Non-pigmented ciliary epithelial cell (primary cell): ENCODE measurements at places on chromosomes 3 and 15.

GRCh38 chr3:184186902-184187207 lies 856 bp downstream of the ABCF3 start:
- DNase-seq, result no peak

GRCh38 chr3:100106531-100107141 lies 7.7 kb downstream of the FILIP1L start:
- DNase-seq, result no peak

DNA sequence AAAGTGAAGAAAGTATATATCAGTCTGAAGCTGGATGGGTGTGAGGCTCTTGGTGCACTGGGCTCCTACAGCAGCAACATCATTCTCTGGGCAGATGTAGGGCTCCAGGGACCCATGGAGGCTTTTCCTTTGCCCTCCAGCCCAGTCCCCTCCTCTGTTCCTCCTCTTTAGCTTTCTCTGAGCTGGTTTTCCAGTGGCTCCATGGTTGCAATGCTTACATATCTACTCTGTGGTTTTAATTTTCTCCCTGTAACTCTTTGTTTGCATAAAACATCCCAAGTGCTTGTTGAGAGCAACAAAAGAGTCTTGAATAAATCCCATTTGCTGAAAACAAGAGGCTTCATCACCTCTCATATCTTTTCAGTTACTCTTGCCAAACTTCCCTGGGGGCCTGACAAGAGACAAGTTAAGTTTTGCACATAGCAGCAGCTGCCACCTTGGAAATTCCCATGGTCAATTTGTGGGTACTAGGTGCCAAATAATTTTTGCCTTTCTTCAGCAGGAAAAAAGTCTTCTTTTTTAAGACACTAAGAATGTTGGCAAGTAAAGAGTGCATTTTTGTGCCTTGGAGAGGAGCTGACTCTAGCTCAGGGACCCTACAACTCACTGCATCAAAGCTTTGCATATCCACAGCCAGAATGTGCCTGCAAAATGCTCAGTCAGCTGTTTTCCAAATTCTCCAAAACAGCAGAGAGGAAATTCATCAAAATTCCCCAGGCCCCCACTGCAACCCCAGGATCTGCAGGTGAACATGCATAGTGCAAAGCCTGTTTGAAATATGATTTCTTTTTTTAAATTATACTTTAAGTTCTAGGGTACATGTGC lies 41.9 kb downstream of the COLQ start:
- no peak for DNase-seq

DNA sequence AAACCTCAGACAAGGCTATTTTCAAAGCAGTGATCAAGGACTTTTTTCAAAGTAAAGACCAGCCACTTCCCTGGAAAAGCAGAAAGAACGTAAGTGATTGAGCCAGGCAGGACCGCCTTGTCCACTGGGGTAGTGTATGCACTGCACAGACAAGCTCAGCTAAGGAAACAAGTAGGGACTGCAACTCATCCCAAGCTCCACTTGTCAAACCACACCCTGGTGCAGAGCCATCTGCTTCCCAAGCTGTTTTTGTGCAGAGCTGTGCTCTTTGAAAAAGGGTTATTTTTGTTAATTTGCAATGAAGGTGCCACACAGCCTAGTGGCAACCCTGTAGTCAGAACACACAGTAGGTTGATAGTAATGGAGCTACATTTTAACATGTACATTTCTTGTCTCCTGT lies 193.3 kb downstream of the ADAMTS9 start:
- DNase-seq, result no peak

DNA sequence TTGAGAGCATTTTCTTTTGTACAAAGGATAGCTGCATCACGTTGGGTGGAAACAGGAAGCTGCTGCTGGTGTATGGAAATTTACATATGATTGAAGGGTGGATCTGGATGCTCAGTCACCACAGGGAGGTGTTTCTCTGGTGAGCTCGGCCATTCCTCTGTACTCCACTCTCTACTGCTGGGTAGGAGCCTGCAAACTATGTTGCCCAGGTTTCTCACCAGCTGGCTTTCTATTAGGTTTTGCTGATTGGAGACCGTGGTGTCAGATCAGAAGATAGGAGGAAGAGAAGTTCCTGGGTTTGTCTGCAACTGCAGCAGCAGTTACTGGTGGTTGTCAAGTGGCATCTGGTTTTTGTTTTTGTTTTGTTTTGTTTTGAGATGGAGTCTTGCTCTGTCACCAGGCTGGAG lies 61.7 kb downstream of the TAMM41 start:
- no peak for DNase-seq

DNA sequence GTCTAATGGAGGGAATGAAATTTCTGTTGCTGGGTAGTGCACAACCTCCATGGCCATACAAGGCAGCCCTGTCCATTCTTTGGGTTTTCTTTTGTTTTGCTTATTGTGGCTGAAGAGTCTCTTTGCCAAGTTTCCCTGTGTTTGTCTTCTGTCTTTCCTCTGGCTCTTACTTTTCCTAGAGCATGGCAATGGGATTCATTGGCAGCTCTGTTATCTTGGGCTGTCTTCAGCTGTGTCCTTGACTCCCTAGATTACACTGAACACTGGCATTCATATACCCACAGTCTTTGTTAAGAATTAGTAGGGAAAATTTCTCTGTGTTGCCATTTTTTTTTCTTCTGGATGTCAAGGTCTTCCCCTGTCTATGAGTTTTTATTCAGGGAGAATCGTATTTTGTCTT lies 16.1 kb upstream of the DCBLD2 start:
- DNase-seq, result no peak

DNA sequence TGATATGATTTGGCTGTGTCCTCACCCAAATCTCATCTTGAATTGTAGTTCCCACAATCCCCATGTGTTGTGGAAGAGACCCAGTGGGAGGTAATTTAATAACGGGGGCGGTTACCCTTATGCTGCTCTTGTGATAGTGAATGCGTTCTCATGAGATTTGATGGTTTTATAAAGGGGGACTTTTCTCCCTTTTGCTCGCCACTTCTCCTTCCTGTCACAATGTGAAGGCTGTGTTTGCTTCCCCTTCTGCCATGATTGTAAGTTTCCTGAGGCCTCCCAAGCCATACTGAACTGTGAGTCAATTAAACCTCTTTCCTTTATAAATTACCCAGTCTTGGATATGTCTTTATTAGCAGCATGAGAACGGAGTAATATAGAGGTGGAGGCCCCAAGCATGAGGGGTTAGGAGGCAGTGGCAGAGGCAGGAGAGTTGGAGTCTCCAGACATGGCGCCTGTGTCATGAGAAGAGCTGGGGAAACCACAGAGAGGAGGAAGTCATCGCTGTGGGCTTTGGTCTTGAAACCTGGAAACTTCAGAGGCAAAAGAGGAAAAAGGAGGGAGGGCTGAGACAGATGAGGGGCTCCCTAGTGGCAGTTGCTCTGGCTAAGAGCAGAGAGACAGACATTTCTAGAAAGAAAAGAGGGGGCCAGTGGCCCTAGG lies 107.8 kb upstream of the VEPH1 start:
- no peak for DNase-seq

DNA sequence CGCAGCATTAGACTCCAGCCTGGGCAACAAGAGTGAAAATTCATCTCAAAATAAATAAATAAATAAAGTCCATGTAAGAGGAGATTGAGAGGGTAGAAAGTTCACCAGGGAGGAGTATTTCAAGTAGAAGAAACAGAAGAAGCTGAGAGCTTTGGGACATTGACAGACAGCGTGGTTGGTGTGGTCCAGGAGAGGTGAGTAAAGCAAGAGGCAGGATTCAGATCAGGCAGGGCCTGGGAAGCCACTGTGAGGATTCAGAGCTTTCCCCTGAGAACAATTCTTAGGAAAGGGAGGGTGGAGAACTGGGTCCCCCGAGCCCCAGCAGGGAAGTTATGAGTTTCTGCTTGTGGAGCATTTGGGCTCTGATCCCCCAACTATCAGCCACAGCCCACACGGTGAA lies 54.2 kb upstream of the AMOTL2 start:
- no peak for DNase-seq

DNA sequence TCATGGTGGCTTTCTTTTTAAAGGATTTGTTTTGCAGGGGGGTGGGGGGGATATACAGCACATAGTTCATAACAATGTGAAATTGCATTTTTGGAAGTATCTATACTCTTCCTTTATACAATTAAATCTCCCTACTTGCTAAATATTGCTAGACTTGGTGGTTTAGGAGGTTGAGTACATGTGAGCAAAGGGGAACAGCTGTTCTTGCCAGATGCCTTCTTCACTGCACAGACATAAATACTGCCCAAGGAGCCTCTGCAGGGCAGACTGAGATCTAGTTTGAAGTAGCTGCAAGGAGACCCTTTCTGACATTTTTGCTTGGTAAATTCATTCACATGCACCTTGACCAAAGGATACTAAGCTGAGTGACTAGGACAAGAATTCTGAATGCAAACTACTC lies 228.6 kb upstream of the IL12A start:
- DNase-seq, result no peak

- DNase-seq, result no peak
Observed at GRCh38 chr3:46615050-46615775, 2.9 kb downstream of the FAM240A start.

DNA sequence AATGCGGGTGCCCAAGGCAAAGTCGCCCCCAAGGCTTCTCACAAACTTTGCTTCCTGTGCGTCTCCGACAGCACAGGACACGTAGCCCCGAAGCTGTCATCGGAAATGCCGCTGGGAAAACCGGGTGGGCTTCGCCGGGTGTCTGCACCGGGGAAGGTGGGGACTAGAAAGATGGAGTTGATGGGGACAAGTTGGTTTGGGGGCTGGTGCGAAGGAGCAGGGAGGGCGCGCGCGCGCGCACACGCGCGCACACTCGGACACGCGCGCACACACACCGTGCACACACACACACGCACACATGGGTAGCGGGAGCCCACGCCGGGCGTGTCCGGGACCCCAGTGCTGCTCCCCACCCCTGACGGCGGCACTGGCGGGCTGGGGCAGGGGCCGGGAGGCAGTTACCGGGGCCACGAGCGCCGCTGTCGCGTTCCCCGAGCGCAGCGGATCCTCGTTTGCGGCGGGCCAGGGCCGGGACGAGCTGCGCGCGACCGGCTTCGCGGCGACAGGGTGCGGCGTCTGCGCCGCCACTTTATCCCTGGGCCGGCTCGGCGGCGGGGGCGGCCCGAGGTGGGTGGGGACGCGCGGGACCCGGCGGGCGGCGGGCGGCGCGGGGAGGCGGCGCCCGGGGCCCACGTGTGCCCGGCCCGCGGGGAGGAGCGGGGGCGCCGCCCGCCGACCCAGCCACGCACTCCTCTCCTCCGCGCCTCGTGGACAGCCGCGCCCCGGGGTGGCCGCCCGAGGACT lies 539 bp upstream of the MGLL start:
- no peak for DNase-seq

DNA sequence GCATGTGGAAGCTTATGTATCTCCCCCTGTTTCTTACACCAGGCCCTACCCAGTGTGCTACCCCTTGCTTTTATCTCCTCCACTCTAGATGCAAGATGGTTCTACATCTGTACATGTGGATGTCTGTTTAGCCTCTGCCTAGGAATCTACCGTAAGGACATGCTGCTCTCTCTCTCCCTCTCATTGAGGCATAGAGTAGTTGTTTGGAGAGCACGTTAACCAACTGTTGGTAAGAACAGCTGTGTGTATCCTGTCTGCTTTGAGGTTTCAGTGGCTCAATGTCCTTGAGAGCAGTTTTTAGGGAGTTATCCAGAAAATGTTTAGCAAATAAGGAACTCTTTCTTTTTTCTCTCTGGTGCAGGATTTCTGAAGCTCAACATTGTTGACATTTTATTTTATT lies 152.8 kb downstream of the DNAJB8 start:
- no peak for DNase-seq

DNA sequence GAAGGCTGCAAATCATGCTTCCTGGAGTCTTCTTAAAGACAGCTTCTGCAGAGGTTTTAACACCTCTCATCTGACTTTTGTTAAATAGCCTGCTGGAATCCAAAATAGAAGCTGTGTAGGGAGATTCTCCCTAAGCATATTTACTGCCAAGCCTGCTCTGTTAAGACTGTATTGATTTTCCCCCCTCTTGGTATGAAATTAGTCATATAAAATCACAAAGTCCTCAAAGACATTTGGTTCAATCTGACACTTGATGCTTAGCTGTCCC lies 94.6 kb downstream of the ITPR1 start:
- no peak for DNase-seq

GRCh38 chr3:119323723-119324085 lies 29.5 kb downstream of the ARHGAP31 start:
- DNase-seq, result no peak

- DNase-seq, result no peak
Observed at GRCh38 chr3:59388555-59389270, 338.9 kb upstream of the CFAP20DC start.

- DNase-seq, result no peak
Observed at GRCh38 chr3:151379083-151379734, 5.3 kb downstream of the P2RY12 start.

DNA sequence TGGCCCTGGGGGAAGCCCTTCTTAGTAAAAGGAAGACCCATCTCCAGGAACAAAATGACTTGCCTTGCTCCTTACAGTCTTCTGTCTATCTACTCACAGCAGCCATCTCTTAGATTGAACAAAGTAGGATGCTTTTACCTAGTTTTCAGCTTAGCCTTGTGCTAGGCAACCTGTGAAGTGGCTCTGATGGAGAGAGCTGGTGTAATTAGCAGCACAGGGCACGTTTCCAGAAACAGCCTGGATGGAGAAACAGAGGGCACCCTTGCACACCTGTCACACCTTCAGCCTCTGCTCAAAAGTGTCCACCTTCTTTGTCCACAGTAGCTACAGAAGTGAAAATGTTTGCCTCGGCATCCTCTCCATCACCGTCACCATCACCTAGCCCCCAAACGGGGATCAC lies 292.9 kb downstream of the RORA start:
- DNase-seq, result no peak

DNA sequence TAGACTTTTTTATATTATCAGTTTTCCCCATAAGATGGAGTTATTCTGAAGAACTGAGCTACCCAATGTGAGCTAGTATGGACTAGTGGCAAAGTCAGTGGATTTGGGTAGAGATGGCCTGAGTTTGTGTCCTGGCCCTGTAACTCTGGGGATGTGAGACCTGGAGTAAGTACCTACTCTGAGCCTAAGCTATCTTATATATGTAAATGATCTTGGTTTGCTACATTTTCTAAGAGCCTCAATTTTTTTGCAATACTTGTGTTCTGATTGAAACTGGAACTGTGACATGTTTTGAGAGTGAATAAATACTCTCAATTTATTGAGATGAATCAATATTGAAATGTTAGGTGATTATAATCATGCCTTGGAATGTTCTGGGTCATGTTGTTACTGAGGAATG lies 73.6 kb downstream of the ZNF621 start:
- DNase-seq, result no peak

- DNase-seq, result no peak
Observed at GRCh38 chr15:71411538-71412482, 296.5 kb downstream of the THSD4 start.

GRCh38 chr3:120429921-120430361 lies 20.9 kb downstream of the FSTL1 start:
- DNase-seq, result no peak

GRCh38 chr15:31081056-31081455 lies 20.5 kb downstream of the TRPM1 start:
- no peak for DNase-seq

- DNase-seq, result no peak
Observed at GRCh38 chr15:36970522-36970921, 129.8 kb downstream of the MEIS2 start.

- no peak for DNase-seq
Observed at GRCh38 chr3:178969004-178969700, 102.5 kb downstream of the ZMAT3 start.
